Right cardiac atrium (tissue), 5 donors: ENCODE measurements at places on chromosomes 2 and 18.
A peak's percentile ranks its signal among the peaks of the same experiment; 100 is the strongest.

DNA sequence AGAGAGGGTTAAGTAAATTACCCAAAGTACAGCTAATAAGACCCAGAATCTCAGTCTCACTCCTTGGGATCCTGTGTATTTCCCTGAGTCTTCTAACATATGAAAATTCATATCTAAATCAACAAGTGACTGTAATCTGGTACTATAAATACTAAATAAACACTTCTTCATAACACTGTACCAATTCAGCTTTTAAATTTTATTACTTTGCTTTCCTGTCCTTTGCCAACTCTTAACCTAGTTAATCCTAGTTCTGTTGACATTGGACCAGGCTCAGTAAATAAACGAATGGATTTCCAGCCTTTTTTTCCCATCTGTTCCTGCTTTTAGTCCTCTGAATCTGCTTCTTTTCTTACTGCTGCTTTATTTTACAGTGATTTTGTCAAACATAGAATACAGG lies 13.8 kb downstream of the MRPL35 start:
- DNase-seq, result no peak

DNA sequence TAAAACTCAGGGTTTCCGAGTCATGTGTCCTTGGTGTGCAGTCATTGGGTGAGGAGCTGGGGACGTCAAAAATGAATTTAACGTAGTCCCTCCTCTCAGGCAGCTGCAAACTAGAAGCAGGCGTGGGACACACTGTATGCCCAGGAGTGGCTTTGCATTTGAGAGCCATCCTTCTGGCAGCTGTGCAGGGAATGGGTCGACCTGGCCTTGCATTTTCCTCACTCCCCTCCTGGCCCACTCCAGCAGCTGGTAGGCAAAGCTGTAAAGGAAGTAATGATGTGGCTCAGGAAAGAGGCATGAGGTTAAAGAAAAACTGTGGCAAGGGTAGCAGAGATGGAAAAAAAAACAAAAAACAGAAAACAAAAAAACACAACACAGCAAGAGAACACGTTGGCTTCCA lies 46.5 kb downstream of the RNF144A start:
- no peak for DNase-seq

GRCh38 chr2:165953306-165953654 lies 296 bp downstream of the TTC21B start:
- DNase-seq, result no peak

DNA sequence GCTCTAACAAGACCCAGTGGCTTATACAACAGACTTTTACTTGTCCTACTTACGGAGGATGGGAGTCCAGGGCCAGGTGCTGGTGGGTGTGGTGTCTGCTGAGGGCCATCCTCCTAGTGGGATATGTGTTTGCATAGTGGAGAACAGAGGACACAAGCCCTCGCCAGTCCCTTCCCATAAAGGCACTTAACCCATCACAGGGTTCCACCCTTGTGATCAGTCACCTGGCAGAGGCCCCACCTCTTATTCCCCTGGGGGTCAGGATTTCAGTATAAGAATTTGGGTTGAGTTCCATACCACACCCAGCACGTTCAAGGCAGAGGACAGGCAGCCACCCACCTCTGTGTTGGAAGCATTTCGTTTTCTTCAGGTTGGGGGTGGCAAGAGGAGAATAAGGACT lies 259.0 kb downstream of the AGAP1 start:
- no peak for DNase-seq

DNA sequence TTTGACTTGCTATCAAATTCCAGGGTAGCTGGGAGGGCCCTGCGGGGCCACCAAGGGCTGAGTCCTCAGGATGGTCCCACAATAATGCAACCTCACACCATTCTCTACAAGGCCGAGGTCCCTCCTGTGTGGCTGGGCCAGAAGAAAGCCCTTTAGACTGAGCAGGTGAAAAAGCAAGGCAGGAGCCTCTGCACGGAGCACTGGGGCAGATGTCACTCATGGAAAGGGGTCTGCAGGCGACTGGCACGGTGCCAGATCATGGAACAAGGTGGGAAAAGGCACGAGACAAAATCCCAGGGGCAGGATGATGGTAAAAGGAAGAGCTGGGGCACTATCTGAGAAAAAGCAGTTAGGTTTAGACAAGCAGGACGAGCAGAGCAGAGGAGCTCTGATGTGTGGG lies 16.1 kb downstream of the HJURP start:
- DNase-seq, result no peak

GRCh38 chr2:96137321-96138178 lies 752 bp downstream of the ASTL start:
- DNase-seq, result peak; percentile 19

DNA sequence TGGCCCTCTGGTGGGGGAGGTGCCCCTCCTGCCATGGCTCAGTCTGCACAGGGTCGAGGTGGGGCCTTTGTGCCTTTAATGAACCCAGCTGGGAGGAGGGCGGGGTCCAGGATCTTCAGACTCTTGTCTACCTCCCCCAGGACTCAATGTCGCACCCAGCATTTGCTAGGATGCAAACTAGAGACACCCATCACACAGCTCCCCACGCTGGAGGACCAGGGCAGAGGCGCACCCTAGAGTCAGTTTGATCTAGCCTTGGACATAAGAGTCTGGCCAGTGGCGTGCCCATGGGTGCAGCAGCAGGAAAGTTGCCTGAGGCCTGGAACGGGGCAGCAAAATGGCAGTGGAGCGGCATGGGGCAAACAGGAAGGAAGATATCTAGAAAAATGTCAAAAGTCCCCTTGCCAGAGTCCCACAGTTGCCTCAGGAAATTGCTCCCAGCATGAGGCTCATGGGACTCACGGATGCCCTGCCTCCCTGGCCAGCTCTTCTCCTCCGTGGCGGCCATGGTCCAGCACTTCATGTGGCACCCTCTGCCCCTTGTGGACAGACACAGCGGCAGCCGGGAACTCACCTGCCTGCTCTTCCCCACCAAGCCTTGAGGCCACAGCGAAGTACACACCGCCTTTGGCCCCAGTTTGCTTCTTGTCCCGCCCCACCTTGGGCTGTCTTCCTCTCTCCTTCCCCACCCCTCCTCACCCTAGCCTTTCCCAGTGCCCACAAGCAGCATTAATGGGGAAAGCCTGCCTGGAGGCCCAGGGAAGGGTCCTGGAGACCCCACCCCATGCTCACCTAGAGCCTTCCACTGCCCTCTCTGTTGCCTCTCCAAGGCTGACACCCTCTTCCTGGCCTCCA lies 17.7 kb downstream of the SH2D6 start:
- DNase-seq, result peak; percentile 62

DNA sequence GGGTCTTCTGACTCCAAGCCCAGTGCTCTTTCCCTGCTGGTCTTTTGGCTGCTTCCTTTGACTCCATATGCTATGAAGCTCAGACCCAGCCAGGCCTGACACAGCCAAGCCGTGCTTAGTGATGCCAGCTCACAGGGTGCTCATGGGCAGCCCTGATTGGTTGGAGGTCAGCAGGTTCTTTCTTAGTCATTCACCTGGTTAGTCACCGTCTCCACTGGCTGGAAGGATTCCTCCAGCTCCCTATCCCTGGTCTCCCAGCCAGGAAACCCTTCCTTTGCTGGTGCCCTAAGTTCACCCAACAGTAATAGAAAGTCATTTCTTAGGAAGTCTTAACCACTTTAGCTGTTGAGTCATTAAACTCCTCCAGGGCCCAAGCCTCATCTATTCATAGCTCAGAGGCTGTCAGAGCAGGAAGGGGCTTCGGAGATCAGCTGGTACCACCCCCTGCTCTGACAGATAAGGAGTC lies 3.9 kb downstream of the KCNK3 start:
- DNase-seq, result no peak

GRCh38 chr2:135257383-135258090 lies 205.4 kb downstream of the RAB3GAP1 start:
- no peak for DNase-seq

- peak; percentile 48 for DNase-seq
Observed at GRCh38 chr2:130864830-130865800, 28.4 kb downstream of the ARHGEF4 start.

- no peak for DNase-seq
Observed at GRCh38 chr2:148965623-148966437, 72.7 kb upstream of the LYPD6B start.

GRCh38 chr2:241149675-241149924 lies 328 bp upstream of the PASK start:
- no peak for DNase-seq

DNA sequence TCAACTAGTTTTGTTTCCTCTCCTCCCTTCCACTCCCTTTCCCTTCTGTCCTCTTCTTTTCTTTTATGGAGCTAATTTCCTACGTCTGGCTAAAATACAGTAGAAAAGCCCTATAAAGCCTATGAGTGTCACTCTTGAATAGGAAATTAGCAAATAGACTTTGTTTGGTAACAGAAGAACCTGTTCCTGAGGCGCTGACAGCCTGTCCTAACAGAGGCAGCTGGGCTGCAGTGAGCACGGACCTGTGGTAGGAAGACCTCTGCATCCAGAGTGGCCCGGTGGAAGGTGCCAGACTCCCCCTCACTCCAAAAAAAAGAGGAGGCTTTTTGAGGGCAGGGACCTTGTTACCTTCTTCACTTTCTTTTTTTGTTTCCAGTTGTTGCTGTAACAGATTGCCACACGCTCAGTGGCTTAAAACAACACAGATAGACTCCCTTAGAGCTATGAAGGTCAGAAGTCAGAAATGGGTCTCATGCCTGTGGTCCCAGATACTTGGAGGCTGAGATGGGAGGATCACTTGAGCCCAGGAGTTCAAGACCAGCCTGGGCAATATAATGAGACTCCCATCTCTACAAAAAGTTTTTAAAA lies 81.2 kb upstream of the TXNDC2 start:
- peak; percentile 76 for DNase-seq

- no peak for DNase-seq
Observed at GRCh38 chr2:218344090-218344754, 12.4 kb upstream of the CATIP start.

DNA sequence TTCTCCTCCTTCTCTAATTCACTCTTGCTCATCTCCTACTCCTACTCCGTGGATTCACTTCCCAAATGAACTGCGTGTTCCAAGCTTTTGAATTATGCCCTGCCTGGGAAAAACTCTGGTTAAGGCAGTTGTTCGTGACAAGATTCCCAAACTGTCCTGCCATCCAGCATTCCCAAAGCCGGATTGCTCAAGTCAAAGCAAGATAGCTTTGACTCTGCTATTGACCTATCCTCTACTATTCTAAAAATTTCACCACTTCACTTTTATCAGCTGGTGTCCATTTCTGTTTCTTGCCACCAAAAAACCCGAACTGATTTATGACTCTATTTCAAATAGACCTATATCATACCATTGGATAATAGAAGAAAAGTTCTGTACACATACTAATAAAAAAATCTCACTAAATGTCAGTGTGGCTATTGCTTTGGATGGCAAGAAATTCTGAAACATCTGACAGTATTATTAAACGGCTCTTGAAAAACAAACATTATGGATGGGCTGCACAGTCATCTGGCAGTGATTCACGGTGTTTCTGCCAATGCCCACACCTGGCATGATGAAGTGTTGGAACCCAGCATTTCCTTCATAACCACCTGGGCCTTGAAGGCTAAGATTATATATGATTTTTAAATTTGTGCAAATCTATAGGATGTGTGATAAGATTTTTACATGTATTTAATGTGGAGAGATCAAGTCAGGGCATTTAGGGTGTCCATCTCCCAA lies 87.4 kb downstream of the NCKAP5 start:
- DNase-seq, result no peak

- no peak for DNase-seq
Observed at GRCh38 chr2:97759727-97760407, 46.5 kb downstream of the ZAP70 start.

DNA sequence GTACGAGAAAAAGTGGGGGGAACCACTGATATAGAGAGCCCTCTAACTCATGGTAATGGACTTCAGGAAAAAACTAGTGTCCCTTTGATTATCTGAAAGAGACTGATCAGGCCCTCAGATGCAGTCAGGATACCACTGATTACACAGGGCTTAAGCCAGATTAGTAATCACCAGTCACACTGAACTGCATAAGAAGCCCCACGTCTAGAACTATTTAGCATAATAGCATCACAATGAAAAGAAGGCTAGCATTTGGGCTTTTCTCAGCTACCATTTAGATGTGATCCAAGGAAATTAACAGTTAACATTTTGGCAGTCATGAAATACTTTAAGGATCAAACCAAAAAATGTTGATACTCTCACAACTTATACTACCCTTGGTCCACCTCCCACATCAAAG lies 813.1 kb upstream of the POU3F3 start:
- no peak for DNase-seq

DNA sequence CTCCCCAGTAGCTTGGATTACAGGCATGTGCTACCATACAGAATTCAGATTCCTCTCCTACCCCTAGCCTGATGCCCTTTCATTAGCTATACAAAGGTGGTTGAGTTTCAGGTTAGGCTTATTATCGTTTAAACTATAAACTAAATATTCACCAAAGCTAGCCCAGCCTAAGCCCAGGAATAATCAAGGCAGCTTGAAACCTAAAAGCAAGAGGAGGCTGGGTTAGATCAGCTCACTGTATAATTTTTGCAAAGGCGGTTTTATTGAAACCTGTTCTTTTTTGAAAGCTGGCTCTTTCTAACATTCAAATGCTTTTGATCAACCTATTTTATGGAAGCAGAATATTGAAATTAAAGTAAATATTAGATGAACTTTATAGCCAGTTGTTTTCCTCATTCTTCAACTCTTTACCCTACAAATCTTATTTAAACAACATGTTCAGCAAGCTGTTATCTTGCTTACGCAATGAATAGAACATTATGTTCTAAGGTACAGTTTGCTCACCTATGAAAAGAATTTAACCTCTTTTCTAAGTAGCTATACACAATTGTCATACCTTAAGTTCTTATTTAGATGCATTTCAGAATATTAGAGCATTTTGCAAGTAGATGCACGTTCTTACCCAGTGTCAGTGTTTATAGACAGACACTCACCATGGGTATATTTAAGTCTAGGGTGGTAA lies 241.6 kb downstream of the NEDD4L start:
- DNase-seq, result no peak

- peak; percentile 36 for DNase-seq
Observed at GRCh38 chr2:240349133-240350005, 86.1 kb upstream of the GPC1 start.

- no peak for DNase-seq
Observed at GRCh38 chr2:57906152-57906732, 140.4 kb upstream of the VRK2 start.

DNA sequence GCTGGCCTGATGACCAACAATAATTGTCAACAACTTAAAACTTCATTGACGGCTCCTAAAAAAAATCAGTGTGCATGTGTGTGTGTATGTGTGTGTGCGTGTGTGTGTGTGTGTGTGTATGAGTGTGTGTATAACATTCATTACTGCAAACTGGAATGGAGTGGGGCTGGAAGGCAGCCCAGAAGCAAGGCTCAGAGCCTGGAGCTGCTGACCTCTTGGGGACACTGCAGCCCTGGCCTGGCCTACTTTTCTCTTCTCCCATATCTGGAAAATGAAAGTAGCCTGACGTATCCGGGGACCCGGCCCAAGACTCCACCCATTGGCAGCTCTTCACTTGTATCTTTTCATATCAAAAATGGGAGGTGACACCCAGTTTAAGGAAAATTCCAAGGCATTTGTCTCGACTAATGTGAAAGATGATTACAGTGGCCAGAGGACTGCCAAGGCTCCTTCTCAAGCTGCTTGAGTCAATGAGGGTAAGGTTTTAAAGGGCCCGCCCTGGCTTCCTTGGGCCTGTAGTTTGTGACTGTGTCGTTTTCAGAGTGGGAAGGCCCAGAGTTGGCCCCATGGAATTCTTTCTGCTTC lies 72.4 kb upstream of the IL1R1 start:
- DNase-seq, result peak; percentile 95
